ENCODE measurements at places on chromosomes 4 and X.

DNA sequence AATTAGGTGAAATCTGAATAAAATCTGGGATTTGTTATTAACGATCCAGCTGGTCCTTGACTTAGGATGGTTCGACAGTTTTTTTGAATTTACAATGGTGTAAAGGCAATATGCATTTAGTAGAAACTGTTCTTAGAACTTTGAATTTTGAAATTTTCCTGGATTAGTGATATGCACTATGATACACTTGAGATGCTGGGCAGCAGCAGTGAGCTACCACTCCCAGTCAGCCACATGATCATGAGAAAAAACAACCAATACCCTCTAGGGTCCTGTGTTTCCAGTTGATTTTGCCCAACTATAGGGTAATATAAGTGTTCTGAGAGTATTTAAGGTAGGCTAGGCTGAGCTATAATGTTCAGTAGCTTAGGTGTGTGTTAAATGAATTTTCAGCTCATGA is 303.7 kb downstream of the GPAT3 start:
- DNase-seq: no peak

- DNase-seq: no peak
These were observed 230.4 kb upstream of the PPP1R2C start for GRCh38 chrX:43008356-43008755.

DNA sequence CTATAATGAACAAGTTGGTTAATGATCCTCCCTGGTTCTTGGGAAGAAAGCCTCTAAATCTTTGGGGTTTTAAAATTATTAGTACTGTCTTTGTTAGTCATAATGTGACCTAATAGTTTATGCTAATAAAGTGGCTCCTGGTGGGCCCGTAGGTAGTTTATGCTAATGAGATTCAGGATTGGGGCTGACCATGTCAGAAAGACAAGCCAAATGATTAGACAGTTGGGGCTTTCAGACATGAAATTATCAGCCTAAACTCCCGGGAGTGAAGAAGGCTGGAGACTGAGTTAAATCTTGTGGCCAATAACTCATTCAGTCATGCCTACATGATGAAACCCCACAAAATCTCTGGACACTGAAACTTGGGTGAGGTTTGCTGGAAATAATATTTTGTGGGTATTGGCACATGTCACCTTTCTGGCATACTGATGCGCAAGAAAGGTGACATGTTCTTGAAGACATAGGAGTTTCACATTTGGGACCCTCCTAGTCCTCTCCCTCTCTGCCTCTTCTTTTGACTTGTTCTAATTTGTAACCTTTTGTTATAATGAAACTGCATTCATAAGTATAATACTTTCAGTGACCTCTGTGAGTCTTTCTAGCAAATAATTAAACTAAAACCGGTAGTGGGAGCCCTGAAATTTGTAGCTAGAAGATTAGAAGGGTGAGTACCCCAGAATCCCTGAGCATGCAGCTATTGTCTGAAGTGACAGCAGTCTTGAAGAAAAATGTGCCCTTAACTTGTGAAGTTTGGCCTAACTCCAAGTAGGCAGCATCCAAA is 196.8 kb upstream of the FSTL5 start:
- no peak for DNase-seq

GRCh38 chr4:112288455-112288854 is 2.8 kb upstream of the TIFA start:
- DNase-seq: no peak

DNA sequence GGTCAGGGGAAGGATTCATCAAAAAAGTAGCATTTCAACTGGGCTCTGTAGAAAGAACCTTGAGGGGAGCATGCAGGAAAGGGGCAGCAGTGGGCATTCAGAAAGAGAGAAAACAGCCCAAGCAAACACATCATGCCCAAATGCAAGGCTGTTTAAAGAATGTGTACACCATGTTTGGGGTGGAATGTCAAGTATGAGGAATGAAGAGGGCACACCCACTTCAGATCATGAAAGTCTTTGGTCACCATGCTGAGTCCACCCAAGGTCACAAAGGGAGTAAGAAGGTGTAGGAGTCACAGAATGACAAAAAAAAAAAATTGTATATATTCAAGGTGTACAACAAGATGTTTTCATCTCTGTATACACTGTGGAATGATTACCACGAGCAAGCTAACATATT is 9.4 kb downstream of the S100G start:
- DNase-seq: no peak

GRCh38 chr4:71095545-71095944 is 102.1 kb downstream of the DCK start:
- no peak for DNase-seq

DNA sequence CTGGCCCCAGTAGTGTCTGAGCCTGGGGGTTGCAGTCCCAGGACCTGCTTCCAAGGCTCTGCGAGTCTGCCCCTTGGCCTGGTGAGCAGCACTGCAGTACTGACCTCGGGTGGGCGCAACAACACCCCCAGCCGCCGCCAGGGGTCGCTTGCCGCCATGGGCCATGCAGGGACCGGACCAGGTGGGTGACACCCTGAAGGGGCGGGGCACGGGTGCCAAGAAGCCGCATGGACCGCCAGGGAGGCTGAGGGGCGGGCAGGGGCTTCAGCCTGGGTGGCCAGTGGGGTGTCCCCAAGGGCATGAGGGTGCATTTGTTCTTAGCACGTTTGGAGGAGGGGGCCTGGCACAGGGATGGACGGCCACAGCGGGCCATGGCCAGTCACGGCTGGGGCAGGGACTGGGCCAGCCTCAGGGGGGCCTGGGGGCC is 25.0 kb downstream of the TACC3 start:
- peak; percentile 81 for DNase-seq

DNA sequence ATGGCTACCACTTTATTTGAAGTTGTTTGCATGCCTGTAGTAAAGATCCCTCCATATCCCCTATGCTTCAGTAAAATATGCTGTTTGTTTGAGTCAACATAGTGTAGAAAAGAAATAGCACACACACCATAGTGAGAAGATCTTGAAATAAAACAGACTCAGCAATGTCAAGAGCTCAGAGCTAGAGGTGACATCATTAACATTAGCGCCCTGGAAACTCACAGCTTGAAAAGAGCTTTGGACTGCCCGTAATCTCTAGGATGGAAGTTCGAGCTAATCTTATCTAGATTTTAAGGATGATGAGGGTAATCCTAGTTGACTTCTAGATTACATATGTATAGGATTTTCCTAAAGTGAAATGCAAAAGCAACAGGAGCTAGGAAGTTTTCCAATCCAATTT is 275.6 kb downstream of the SMARCA1 start:
- no peak for DNase-seq

DNA sequence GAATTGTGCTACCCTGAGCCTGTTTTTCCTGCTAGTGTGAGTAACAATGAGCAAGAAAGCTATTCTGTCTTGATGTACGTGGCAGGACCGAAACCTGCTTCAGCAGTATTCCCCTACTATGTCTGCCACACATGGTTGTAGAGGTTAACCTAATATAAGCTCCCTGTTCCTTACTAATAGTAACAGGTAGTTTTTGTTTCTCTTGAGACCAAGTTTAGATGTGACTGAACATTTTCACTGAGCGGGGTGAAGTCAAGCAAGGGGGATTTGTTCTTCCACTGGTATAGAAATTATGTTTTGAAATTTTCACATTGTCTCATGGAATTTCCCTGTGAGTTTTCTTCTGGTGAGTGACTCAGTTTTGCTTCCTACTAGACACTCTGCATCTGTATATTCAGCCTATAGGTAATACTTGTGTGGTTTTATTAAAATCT is 37.3 kb downstream of the RRAGB start:
- no peak for DNase-seq

GRCh38 chr4:38150766-38151165 is 190.6 kb downstream of the PTTG2 start:
- DNase-seq: no peak

- DNase-seq: no peak
These were observed 80.5 kb upstream of the AMELX start for GRCh38 chrX:11212741-11213140.

GRCh38 chrX:30781711-30782444 is 107.2 kb downstream of the TAB3 start:
- DNase-seq: no peak

DNA sequence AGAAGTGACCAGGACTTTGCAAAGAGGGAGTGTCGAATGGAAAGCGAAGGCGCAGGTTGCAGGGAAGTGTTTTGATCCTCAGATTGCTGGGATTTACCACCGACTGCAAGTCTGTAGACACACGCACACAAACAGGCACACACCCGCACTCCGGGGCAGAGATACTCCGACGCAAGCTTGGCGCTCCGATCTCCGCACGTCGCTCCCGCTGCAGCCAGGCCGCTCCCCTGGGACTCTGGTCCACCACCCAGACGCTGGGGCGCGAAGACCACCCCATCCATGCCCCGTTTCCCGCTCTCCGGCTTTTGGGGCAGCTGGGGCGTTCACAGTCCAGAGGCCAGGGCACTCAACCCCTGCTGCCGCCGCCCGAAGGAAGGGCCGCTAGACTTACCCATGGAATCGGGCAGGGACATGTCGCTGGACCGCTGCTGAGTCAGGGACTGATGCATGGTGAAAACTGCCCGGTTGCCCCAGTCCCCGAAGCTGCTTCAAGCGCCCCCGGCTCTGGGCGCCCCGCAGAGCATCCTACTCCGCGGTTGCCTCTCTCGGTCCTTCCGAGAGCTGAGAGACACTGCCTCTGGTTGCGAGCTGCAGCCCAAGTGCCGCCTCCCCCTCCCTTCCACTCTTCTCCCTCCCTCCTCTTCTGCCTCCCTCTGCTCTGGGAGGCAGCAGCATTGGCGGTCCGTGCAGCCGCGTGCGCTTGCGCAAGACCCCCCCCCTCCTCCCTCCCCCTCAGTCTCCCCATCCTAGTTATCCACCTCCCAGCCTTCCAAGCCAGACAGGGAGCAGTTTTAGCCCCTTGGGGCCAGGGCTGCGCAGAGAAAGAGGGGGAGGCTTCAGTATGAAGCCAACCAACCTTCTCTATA is at the start of gene TMEM255A:
TSS of gene TMEM255A (minus strand) at position 601 of the 866 bp plus-strand sequence. CDS start at position 449, 152 bp downstream.
- DNase-seq: no peak

GRCh38 chrX:96994093-96994492 is 110.4 kb downstream of the RPA4 start:
- DNase-seq: no peak

DNA sequence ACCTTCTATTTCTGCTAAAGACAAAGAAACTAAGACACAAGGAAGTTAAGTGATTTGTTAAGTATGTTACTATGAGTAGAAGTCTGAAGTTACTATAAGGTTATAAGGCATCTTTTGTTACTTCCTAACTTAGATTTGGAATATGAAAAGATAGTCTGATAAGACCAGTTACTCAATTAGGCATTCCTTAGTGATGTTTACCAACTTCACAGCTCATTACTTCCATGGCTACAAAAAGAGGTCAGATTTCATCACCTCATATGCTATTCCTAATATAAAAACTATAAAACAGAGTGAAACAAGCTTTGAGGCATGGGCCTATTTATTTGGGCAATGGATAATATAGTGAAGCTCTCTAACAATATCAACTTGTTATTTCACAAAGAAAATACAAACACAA is 143.1 kb downstream of the TBCK start:
- no peak for DNase-seq

- no peak for DNase-seq
These were observed 319.7 kb downstream of the PCDH18 start for GRCh38 chr4:137212601-137213000.

- DNase-seq: no peak
These were observed 420.3 kb downstream of the FAT4 start for GRCh38 chr4:125735102-125735501.

DNA sequence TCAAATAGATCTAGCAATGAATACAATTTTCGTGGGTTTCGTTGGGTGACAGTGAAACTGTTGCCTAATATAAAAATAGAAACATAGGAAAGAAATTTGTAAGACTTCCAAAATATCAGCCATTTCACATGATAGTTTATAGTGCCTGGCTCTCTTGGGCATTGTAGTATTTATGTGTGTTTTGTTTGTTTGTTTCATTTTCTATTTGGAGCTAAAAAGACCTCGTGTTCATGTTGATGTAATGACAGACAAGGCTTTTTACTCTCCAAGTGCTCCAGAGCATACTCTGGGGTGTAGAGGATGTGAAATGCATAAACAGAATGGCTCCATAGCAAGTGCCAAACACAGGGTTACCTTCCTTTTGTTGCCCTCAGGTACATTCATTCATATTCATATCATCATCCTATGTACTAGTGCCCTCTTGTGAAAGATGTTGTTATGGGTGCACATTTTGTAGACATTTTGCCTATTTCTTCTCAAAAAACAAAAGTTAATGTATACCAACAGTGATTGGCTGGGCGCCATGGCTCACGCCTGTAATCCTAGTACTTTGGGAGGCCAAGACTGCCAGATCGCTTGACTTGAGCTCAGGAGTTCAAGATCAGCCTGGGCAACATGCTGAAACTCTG is 100.7 kb upstream of the AMOT start:
- no peak for DNase-seq

GRCh38 chr4:860561-860960 is 34.6 kb upstream of the CPLX1 start:
- DNase-seq: no peak

GRCh38 chrX:49988143-49988542 is 65.7 kb downstream of the CLCN5 start:
- no peak for DNase-seq

DNA sequence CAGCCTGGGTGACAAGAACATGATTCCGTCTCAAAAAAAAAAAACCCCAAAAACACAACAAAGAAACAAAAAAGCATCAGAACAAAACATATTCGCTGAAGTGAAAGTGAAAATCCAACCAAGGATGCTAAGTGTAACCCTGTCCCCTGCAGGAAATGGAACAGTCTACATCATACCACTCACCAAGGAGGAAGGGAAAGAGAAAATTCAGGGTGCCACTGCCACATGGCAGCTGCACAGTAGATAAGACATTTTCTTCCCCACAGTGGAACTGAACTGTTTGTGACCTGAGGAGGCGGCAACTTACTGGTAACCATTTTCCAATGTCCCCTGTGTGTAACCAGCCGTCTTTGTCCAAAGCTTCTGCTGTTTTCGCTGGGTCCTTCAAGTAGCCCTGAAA is 28.2 kb upstream of the CENPU start:
- peak; percentile 57 for DNase-seq

- DNase-seq: no peak
These were observed 130.2 kb downstream of the GASK1B start for GRCh38 chr4:158042591-158043030.

DNA sequence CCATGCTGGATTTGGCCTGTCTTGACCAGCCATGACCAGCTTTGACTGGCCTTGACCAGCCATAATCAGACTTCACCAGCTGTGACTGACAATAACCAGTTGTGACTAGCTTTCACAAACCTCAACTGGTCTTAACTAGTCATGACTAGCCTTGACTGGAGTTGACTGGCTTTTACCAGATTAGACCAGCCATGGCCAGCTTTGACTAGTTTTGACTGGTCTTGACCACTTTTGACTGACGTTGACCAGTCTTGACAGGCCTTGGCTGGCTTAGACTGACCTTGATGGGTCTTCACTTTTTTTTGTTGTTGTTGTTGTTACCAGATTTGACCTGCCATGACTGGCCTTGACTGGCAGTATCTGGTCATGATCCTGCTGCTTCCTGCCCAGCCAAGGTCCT is 67.4 kb downstream of the RLIM start:
- DNase-seq: no peak

DNA sequence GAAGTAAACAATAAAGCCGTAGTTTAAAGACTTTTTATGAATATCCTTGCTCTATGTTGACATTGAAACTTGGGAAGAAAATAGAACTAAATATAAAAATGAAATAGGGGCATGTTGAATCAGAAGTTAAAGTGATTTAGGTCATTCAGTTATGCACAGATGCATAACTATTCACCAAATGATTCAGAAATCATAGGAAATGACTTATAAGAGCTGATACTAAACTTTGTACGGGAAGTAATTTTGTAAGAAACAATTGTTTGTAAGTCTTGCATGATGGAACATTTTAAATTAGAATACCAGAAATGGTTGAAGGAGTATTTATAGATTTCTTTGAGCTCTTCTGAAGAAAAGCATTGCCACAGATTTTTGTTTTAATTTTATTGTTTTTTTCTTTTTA is 246.5 kb downstream of the CPE start:
- DNase-seq: no peak

Measured in stimulated activated effector memory CD8-positive, alpha-beta T cell treated with anti-CD3 and anti-CD28 coated beads, Interleukin-12 subunit alpha, Interleukin-12 subunit beta, amount 100 ng/mL, for 72 hours (primary cell).